Muscle of arm (tissue), 14 donors: ENCODE measurements at places on chromosomes 13 and 19. TPM values are rescaled to one million over a fixed set of nuclear protein-coding genes. Genes with fewer than 3 reads are reported as not detected.

- DNase-seq = no peak
Measured at GRCh38 chr19:22634450-22634827, 315 bp downstream of the ZNF492 start.

- DNase-seq = no peak
Measured at GRCh38 chr19:8684001-8684902, 14.3 kb downstream of the ACTL9 start.

- peak; percentile 91 for DNase-seq
Measured at GRCh38 chr19:12495002-12495802, 10.6 kb upstream of the ZNF709 start.

DNA sequence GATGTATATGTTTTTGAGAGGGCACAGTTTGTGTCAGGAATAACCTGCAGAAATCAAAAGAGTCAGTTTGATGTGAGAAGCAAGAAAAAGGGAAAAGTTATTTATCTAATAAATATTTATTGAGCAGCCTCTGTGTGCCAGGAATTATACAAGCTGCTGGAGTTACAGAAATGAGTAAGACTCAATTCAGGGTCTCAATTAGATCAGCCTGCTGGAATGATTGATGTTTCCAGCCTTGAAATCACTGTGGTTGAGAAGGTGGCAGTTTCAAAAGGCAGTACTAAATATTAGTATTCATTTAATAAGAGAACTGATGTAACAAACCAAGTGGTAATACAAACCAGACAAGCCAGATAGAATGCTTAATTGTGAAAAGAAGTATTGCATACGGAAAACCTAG is 782.4 kb upstream of the GPC6 start:
- no peak for DNase-seq

- no peak for DNase-seq
Measured at GRCh38 chr13:75541287-75541686, 3.6 kb upstream of the COMMD6 start.

- DNase-seq = peak; percentile 35
Measured at GRCh38 chr19:58317476-58318072, 9.2 kb upstream of the ZSCAN22 start.

GRCh38 chr13:30112602-30113435 is 194.5 kb downstream of the KATNAL1 start:
- peak; percentile 85 for DNase-seq

The HS6ST3 gene
- 0.18 TPM for polyA plus RNA-seq

The C13orf42 gene
- not detected for polyA plus RNA-seq
